Stimulated activated CD4-positive, alpha-beta T cell treated with anti-CD3 and anti-CD28 coated beads, Interleukin-2, amount 100 ng/mL, for 24 hours (primary cell): ENCODE measurements at places on chromosomes 4 and X.
A peak's percentile ranks its signal among the peaks of the same experiment; 100 is the strongest.

GRCh38 chr4:145709843-145710242 lies 29.9 kb downstream of the C4orf51 start:
- DNase-seq: no peak

- DNase-seq: no peak
These were observed 227.1 kb upstream of the FTHL17 start for GRCh38 chrX:31298916-31299315.

DNA sequence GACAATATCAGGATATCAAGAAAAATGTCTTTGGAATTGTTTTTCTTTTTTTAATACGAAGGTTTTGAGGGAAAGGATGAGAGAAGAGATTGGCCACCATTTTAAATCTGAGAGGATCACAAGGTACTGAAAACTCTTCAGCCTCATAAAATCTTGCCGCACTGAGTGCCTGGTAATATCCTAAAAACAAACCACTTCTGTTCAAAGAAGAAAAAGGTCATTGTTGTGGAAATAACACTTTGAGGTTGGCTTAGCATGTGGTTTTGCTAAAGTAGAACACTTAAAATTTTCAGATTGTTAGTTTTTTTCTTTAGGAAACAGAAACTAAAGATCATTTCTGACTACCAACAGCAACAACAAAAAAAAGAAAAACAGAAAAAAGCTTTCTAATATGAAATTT lies 1.0 kb upstream of the CLDN22 start:
- no peak for DNase-seq

DNA sequence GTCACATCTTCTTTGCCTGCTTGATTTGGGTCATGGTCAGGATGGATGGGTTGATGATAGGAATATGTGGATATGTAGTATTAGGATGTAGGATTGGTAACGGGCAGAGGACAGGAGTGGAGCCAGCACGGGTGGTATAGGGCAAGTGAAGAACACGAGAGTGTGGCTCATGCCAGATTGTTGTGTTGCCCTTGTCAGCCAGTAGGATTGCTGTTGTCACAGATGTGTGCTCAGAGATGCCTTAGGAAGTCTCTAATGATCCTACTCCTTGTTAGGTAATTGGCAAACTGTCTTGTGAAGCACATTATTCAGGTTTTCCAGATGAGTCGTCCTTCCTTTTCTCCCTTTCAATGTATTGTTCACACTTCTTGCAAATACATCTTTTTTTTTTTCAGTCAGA lies 5.5 kb downstream of the ATP10D start:
- peak; percentile 7 for DNase-seq

- DNase-seq: no peak
These were observed 117.8 kb upstream of the DKK2 start for GRCh38 chr4:107153956-107154355.

GRCh38 chr4:829761-830600 lies 4.1 kb upstream of the CPLX1 start:
- no peak for DNase-seq

DNA sequence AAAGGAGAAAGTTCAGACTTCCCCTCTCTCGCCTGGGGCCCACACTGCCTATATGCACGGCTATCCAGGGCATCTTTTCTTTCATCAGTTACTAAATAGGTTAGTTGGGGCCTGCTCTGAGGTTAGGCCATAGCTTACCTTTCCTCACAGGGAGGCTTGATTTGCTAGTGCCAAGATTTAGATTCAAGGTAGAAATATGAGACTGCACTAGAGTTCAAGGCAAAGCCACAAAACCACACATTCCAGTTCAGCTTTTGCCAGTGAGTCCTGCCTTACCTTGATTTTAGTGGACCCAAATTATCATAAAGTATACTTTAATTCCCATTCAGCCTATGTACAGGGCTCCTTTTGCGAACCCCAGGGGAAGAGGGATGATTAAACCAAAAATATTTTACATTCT lies 762.8 kb downstream of the PDHA2 start:
- no peak for DNase-seq

- DNase-seq: no peak
These were observed 73.5 kb downstream of the GPAT3 start for GRCh38 chr4:83609365-83609764.

GRCh38 chrX:47632666-47633065 lies 2.9 kb upstream of the CFP start:
- DNase-seq: no peak

GRCh38 chrX:135060697-135061096 lies 8.8 kb upstream of the RTL8A start:
- no peak for DNase-seq

- no peak for DNase-seq
These were observed 767 bp downstream of the PAQR3 start for GRCh38 chr4:78938474-78938867.

- no peak for DNase-seq
These were observed 39.9 kb downstream of the CCNG2 start for GRCh38 chr4:77196866-77197265.
